ENCODE measurements at places on chromosomes 3 and 15.

GRCh38 chr3:10459954-10460754, 45.2 kb downstream of the ATP2B2 start:
- DNase-seq: peak; percentile 49

DNA sequence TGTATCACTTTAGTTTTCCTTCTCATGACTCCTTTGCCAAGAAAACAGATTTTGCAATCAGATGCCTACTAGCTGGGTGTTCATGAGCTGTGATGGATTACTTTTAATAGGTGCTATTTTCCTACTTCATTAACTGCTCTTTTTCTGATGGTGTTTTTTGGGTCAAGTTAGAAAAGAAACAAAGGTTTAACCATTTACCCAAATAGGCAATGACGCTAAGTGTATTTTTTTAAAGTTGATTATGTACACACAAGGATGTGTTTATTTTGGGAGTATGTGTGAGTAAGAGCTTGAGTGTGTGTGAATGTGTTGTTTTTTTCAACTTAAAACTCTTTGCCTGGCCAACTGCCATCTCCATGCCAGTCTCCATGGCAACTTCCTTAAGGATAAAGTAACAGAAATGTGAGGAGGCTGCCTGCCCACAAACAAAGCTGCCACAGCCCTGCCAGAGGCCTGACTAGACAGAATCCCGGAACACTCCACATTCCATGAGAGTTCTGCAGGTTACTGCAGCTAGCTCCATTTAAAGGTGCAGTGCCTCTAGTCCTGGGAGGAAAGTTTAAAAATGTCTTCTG, 215.6 kb upstream of the RBMS3 start:
- no peak for DNase-seq

- no peak for DNase-seq
These were observed at the start of gene FGF7 for GRCh38 chr15:49423021-49423420. Gene FGF7, plus strand, starts transcription at chr15:49423242. Its CDS starts 1,056 bp downstream, at chr15:49424298.

- DNase-seq: no peak
These were observed 24.8 kb upstream of the CMTM7 start for GRCh38 chr3:32366638-32367397.

- no peak for DNase-seq
These were observed 343.2 kb downstream of the LSAMP start for GRCh38 chr3:116102037-116102436.

Data from activated CD4-positive, alpha-beta T cell treated with anti-CD3 and anti-CD28 coated beads, Interleukin-2, amount 50 U/mL, for 1 hour (primary cell).